ENCODE measurements at places on chromosomes 11 and 22. TPM values are rescaled to one million over a fixed set of nuclear protein-coding genes. Genes with fewer than 3 reads are reported as not detected.

Gene AMPD3
- 3.4 TPM for total RNA-seq

Gene GGT5
- 7.0 TPM for total RNA-seq

Gene GLYATL1
- not detected for total RNA-seq

Gene TPBGL
- 0.07 TPM for total RNA-seq

Gene TRIM49D1
- total RNA-seq: not detected

Gene OR52N4
- not detected for total RNA-seq

Gene PDGFD
- 10.0 TPM for total RNA-seq

Gene SAC3D1
- 9.4 TPM for total RNA-seq

Gene CCDC73
- total RNA-seq: not detected
